ENCODE measurements at places on chromosomes 1 and 21.

GRCh38 chr1:40096646-40096976 is 441 bp downstream of the PPT1 start:
- DNase-seq, result no peak

DNA sequence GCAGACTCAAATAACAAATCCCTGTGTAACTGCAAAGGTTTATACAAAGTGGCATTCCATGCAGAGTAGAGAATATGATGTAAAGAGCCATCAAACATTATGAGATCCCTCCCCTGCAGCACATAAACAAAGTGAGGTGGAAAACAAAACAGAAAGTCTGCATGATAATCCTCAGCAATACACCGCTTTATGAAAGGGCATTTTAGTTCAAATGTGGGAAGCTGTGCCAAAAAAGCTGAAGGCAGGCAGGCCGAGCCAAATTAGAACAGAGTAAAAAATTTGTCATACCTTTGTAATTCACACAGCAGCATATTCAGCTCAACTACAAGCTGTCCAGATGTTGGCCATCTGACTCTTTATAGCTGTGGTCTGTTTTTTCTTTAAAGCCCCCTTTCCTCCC is 113.5 kb downstream of the LHX9 start:
- no peak for DNase-seq

DNA sequence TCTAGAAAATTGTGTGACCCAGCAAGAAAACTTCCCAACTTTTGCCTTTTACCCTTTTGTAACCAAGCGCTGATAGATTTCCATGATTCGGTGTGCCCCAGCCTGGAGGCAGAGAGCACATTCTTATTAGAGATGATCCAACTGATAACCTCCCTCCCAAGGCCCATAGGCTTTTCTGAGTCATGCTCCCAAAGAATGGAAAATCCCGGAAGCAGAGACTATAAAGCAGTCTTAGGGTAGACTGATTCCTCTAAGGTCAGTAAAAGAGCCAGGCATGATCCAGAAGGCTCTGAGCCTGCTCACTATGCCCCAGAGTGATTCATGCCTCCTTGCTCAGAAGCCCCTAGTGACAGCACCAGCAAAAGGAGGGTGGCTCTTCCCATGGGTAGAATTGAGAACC is 4.3 kb downstream of the CAMK1G start:
- no peak for DNase-seq

DNA sequence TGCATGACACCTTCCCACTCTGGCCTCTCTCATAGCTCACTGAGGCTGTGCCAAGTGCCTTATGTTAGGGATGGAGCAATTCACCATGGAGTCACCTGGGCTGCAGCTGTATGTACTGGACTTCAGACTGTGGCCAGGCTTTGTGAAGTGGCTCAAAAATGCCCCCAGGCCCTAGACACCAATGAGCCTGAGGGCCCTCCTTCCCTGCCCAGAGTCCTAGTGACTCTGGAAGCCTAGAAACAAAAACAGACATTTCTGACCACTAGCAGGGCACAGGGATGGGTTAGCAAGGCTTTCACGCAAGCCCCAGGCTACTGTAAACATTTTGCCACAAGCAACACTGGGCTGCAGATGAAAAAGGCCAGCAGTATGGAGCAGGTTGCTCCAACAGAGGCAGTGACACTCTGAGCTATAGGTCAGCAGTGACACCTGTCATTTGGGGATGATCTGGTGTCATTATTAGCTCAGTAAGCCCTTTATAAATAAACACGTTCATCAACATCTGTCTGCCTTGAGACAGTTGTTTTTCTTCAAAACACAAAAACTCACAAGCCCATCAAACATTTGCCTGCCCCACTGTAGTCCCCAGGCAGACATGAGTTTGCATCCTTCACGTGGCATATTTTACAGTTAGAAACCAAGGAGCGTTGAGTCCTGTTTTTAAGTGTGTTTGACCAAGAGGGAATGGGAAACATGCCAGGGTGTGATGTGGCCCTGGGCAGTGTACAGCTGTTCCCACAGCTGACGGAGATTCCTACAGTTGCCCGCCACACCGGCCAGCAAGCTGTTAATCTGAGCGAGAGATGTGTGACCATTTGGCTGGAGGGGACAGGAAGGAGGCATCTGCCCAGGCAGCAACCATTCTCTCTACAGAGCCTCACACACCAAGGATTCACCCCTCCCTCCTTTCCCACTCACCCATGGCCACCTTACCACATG is 66.8 kb downstream of the KCNN3 start:
- DNase-seq, result no peak

DNA sequence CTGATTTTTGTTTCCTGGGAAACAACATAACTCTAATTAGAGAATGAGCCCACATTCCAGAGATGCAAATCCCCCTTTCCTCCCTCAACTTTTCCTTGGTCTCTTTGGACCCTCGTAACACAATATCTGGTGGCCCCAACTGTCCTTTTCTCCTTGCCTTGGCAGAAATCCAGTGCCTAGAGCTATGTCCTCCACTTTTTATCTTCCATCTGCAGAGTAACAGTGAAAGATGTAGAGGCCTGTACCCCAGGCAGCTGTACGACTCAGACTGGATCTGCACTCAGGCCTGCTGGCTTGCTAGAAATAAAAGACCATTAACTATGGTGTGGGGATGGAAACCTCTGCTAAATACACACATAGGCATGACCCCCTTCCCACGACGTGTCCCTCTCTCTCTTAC is 72.0 kb downstream of the WARS2 start:
- DNase-seq, result no peak

GRCh38 chr1:31310198-31310597 is 13.4 kb downstream of the ZCCHC17 start:
- no peak for DNase-seq

- no peak for DNase-seq
These were observed 26.2 kb upstream of the SAMSN1 start for GRCh38 chr21:14572204-14572780.

- no peak for DNase-seq
These were observed 50.2 kb upstream of the WASF2 start for GRCh38 chr1:27539901-27540861.

GRCh38 chr1:209059376-209059775 is 524.1 kb upstream of the CAMK1G start:
- DNase-seq, result no peak

GRCh38 chr21:30437010-30437565 is 3.0 kb upstream of the KRTAP15-1 start:
- no peak for DNase-seq

DNA sequence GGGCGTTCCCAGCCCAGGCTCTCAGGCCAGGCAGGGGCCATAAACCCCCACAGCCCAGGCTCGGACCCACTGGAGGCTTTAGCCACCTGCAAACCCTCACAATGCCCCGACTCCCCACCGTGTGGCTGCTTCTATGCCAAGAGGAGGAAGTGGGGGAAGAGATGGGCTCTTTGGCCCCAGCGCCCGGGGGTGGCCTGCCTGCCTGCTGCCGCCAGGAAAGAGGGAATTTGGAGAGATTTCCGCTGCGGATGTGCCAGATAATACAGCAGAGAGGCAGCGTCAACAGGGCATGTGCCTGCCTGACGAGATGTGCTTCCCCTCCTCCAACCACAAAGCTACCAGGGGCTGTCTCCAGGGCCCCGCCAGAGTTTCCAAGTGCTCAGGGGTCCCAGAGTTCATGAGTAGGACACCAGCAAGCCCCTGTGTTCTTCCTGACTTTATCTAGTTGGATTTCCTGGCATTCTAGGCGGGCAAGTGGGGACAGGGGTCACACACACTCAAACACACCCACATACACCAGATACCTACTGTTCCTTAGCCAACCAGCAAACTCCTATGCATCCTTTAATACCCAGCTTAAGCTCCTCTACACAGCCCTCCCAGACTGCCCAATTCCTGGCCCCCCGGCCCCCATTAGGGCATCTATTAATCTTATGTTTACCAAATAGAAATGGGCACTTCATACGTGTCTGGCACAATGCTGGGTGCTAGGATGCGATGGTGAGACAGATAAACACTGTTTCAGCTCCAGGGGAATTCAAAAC is 14.1 kb downstream of the EPHA2 start:
- no peak for DNase-seq

DNA sequence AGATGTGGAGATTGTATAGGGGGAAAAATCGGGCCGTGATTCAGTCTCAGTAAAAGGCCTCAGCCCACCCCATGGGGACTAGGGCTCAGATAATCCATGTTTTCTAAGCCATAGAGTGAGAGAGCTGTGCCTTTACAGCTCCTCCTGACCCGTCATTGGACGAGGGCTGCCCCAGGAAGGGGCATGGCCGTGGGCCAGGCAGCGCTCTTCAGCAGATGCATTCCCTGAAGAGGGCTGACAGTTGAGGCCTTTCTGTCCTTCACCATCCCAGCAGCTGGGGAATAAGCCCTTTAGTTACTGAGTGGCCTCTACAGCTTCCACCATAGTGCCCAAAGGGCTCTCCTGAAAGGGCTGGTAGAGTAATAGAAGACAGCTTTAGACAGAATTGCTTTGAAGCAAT is 57.2 kb downstream of the ST3GAL3 start:
- DNase-seq, result no peak

DNA sequence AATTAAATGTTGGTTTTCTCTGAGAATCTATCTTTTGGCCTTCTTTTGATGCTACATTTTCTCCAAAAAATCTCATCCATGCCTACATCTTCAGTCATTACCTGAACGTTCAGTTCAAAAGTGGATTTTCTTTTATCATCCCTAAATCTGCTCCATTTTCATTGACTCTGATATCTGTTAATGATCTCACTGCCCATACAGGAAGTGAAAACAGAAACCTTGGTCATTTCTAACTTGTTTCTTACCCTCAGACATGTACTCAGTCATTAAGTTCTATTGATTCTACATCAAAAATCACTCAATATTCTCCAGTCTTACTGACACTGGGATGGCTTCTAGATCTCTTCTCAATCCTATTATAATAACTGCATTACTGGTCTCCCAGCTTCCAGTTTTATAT is 22.7 kb downstream of the PRKACB start:
- no peak for DNase-seq

DNA sequence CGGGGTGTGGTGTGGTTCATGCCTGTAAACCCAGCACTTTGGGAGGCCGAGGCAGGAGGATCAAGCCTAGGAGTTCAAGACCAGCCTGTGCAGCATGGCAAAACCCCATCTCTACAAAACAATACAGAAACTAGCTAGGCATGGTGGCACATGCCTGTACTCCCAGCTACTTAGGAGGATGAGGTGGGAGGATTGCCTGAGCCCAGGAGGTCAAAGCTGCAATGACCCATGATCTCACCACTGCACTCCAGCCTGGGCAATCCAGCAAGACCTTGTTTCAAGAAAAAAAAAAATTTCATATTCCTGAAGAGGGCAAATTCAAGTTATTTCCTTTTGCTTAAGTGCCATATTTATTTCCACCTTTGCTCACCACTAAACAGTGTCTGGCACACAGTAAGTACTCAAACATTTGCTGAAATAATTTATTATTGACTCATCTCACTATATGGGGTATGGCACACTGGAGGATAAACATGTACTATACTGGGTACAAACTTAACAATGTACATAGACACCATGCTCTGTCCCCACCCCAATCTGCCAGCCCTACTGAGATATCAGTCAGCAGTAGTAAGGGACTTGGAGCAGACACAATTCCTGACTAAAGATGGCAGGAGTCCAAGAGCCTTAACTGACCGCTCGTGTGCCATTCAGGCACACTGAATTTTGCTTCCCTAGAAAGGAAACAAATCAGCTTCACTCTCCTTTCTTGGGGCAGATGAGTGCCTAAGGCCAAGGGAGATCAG is 15.5 kb downstream of the MEAF6 start:
- DNase-seq, result no peak

All from T-helper 2 cell (primary cell).